ENCODE measurements at places on chromosomes 5 and 9.
A peak's percentile ranks its signal among the peaks of the same experiment; 100 is the strongest.

DNA sequence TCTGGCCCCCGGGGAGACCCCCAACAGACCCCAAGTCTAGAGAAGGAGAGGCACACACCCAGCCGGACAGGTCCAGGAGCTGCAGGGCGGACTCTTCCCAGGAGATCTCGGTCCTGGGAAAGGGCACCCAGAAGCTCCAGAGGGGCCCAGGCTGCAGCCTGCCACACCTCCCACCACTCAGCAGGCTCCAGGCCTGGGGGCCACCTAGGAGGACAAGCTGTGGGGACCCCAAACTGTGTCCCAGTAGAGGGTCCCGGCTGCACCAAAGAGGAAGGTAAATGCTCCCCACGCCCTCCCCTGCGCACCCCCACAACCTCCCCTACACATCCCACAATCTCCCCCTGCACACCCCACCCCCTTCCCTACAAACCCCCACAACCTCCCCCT, 48.5 kb downstream of the PLEKHG4B start:
- no peak for DNase-seq

GRCh38 chr5:143309661-143310431, 93.6 kb downstream of the NR3C1 start:
- DNase-seq = no peak

- no peak for DNase-seq
Observed at GRCh38 chr5:108459769-108460168, 77.9 kb upstream of the FBXL17 start.

DNA sequence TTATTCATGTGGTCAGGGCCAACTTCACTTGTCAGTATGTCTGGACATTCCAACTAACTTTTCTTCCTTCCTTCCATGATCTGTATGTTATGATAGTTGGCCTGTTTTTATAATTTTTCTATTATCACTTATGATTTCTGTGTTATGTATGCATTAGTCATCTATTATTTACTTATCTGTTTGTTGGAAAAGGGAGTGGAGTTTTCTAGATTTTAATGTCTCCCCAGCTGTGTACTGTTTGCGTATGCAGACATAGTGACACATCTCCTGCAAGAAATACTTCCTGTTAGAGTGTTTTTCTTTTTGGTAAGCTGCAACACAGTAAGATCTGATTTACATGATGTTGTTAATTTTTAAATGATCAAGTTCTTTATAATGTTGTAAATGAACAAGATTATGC, 8.7 kb upstream of the INSYN2B start:
- DNase-seq = no peak

DNA sequence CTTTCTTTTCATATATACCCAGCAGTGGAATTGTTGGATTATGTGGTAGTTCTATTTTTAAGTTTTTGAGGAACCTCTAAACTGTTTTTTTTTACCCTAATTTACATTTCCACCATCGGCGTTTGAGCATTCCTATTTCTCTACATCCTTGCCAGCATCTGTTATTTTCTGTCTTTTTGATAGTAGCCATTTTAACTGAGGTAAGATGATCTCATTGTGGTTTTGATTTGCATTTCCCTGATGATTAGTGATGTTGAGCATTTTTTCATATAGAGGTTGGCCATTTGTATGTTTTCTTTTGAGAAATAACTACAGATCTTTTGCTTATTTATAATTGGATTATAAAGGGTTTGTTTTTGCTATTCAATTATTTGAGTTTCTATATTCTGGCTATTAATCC, 71.7 kb upstream of the TNC start:
- no peak for DNase-seq

DNA sequence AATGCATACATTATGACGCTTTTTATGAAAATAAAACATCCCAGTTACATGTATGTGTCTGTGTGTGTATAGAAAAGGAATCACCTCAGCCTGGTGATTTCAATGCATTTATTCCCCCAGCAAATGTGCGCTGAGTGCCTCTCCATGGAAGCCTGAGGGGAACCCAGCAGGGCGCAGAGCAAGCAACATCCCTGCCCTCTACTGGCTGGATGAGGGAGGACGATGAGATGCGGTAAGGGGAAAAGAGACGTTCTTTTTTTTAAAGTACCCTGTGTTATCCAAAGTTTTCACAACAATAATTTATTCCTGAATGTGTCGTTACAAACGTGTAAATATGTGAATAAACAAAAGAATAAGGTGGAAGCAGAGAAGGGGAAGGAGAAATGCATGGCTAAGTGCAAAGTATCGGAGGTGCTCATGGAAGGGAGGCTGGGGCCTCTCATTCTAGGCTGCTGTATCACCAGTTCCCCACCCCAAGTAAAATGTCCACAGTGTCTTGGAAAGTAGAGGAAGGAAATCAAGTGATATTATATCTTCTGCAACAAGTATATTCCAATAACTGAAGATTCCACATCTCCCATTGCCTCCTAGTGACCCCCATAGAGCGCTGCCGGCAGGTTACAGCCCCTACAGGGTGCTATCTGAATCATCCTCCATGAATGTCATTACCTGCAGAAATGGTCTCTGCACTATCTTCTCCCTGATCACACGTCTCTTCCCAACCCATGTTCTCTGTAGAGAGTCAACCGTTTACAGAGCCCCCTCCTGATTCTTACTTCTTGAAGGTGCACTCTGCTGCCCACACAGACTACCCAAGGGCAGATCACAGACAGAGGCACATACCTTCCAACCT, 13.0 kb upstream of the ABLIM3 start:
- DNase-seq = no peak

DNA sequence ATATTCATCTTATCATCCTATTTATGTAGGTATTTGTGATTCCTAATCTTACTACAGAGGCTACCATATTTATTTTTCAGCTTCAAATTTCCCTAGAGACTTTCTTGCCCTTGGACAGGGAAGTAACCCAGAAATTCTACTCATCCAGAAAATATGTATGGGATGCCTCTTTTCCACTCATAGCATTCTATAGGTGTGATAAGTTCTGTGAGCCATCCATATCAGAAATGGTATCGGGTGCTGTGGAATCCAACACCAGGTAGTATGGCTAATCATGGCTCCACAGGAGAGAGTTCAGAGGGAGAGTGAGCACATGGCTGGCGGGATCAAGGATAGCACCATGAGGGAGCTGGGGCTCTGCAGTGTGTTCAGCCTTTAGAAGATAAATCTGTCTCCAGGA, 349.3 kb upstream of the ACTBL2 start:
- DNase-seq = no peak

DNA sequence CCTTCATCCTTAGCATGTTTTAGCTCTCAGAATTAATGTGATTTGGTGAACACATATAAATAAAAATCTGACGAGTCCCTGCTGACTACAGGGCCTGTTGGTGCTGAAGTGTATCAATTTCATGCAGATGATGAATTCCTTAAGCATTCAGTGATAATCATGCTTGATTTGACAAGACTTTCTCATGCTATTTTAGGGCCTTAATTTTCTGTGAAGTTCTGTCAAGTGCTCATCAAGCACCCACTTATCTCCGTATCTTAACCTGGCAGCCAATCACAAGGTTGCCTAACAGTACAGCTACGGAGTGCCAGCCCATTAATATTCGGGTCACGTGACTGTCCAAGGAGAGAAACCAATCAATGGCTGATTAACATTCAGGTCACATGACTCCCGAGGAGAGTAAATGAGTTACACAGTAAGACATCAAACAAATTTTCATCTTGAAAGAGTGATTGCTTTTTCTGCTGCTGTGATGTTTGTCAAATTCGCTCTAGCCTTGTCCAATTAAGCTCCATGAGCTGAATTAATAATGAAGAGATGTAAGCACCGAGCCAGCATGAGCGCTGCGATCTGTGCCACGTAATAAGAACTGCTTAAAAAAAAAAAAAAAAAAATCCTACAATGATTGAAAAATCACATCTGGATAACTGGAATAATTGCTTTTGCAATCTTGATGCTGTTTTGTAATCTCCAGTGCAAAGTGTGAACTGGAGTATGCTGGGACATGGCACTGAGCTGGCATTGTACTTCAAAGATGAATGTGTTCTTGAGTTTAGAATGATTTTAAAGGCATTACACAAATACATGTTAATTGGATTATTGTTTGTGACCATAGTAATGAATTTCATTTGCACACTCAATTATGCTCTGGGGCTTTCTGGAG, 104.3 kb upstream of the SPATA31D4 start:
- peak; percentile 14 for DNase-seq

DNA sequence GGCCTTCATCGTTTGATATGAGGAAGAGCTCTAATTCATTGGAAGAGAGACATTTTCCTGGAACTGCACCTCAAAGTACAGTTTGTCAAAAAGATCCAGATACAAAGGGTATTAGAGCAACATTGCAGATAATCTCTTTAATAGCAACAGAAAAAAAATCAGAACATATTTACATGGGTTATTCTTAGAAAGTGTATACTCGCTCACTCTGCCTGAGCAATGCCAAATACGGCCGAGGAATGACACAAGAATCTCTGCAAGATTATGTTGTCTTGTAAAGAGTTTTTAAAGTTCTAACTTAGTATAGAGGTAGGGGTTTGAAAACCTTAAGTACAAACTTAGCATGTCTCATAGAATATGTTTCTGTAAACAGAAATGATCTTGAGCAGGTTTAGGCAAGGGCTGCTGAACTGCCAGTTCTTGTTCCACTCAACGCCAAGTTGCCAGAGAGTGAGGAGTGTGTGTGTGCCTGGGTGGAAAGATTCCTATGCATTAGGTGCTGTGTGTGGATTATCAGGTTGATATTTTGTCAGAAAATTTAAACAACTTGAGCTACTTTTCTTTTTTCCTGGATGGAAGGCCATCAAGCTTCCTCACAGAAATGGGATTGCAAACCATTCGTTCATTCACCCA, 41.8 kb upstream of the ERCC6L2 start:
- DNase-seq = no peak

DNA sequence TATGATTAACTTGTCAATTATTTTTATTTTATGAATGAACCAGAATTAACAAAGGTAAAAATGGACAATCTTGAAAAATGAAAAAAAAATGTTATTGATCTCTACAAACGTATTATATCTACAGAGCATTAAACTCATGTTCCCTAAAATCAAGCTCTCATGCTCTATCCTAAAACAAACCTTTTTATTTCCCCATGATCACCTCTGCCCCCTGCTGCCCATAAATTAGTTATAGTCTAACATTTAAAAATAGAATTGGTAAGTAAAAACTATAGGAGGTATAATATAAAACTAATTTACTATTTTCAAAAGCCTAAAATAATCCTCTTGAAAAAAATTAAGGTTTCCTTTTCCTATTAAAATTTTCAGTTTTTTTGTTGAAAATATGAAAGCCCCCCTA, 168.0 kb upstream of the POU5F2 start:
- DNase-seq = no peak

- peak; percentile 94 for DNase-seq
Observed at GRCh38 chr5:81194633-81195334, 38.3 kb upstream of the CKMT2 start.

DNA sequence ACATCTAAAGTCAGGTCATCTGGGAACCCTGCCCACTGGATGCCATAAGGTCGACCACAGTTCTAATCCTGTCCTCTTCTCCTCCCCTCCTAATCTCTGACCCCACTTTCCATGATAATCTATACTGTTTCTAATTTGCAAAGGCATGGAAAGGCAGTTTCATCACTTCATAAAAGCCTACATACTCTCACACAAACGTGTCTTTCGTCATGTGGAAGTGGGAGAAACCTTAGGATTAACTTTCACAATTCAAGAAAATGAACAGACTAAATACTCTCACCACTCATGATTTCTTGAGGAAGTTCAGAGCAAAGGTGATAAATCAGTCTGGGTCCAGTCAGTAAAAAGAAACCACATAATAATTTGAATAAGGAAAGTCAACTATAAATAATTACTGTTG, 5.5 kb downstream of the FANCC start:
- no peak for DNase-seq

GRCh38 chr5:95555553-95555952, 652 bp downstream of the ARSK start:
- DNase-seq = no peak

- no peak for DNase-seq
Observed at GRCh38 chr5:133818869-133819600, 149.4 kb downstream of the C5orf15 start.

- DNase-seq = no peak
Observed at GRCh38 chr5:8418049-8418426, 549.1 kb downstream of the MTRR start.

- no peak for DNase-seq
Observed at GRCh38 chr5:154234551-154234950, 44.0 kb downstream of the GALNT10 start.

DNA sequence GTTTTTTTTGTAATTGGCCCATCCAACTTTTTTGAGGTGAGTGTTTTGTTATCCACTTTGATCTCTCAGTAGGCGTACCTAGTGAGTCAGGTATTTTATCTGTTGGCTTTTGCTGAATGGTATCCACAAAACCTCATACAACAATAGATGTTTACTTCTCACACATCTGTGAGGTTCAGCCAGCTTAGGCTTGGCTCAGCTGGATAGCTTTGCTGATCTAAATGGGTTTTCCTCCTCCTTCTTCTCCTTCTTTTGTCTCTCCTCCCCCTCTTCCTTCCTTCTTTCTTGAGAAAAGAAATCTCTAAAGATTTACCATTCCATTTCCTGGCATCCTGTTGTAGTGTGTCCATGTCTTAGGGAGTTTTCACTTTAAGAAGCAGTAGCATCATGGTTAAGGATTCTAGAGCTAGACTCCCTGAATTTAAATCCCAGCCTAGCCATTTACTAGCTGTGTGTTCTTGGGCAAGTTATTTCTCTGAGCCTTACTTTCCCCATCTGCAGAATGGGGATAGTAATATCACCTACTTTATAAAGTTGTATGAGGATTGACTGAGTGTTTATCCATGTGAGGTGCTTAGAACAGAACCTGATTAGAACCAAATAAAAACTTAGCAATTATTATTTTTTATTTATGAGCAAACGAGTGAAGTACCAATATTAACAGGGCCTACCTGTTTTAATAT, 126.3 kb downstream of the ARHGAP26 start:
- no peak for DNase-seq

DNA sequence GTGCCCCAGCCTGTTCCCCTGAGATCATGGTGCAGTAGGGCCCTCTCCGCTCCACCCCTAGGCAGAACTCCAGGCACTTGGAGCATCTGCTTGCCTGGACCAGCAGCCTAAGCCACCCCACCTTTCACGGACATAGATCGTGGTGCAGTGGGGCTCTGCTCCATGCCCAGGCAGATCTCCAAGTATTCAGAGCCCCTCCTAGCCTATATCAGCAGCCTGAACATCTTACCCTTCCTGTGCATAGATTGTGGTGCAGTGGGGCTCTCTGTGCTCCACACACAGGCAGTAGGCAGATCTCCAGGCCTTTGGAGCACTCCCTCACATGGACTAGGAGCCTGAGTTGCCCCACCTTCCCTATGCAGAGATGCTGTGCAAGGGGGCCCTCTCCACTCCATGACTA, 103.0 kb downstream of the GLIS3 start:
- no peak for DNase-seq
